ENCODE measurements at places on chromosomes 4 and X. TPM values are rescaled to one million over a fixed set of nuclear protein-coding genes. Genes with fewer than 3 reads are reported as not detected.

FAM114A1 gene
- 76.8 TPM for total RNA-seq

ARX gene
- total RNA-seq = not detected

DNA sequence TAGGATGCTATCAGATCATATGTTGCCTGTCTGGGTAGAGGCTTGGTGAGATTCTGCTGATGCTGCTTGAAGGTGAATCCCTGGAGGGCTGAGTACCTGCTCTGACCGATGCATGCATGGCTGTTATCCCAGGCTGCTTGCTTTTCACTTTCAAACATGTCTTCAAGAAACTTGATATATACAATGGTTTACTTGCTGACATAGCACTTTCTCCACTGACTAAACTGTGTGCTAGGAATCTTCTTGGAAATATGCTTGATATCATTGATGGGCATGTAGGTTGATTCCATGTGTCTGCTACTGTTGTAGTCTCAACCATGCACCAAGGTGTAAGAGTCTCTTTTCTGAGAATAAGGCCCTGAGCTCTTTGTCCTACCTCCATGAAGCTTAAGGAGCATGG is 79.6 kb upstream of the WDR1 start:
- no peak for DNase-seq

DNA sequence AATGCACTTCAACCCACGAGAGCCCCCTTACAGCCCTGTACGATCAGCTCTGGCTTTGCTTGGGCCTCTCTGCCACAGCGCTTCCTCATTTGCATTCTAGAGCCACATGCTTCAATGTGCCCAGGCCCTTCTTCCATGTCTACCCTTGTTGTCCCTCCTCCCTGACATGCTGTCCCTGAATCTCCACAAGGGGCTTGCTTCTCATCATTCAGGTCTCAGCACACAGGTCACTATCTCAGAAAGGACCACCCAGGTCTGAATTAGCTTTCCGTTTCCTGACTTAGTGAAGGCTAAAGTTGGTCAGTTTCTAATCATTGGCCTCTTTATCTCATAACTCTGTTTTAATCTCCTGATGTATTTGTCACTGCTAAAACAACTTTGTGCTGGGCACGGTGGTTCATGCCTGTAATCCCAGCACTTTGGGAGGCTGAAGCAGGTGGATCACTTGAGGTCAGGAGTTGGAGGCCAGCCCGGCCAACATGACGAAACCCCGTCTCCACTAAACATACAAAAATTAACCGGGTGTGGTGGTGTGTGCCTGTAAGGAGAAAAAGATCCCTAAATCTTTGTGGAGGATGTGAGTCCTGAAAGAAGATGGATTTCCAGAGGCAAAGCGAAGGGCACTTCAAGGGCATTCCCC is 17.9 kb upstream of the SLC34A2 start:
- no peak for DNase-seq

- DNase-seq = no peak
Measured at GRCh38 chrX:56233682-56234081, 1.5 kb downstream of the KLF8 start.

- DNase-seq = no peak
Measured at GRCh38 chr4:150248181-150248580, 169.9 kb downstream of the DCLK2 start.

DNA sequence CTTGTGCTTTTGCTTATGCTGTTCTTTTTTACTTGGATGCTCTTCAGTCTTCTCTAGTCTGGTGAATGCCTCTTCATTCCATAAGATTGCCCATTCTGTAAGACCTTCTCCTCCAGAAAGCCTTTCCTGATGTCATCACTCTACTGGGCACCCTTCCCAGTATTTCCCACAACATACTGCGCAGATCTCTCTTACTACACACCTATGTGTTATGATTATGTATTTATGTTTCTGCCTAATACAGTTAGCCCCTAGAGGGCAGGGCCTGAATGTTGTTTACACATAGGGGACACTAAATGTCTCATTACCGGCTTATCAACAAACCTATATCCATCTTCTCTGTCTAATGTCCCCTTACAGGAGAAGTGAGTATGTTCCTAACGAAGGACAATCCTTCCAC is 21.1 kb downstream of the AIFM1 start:
- peak; percentile 30 for DNase-seq

DNA sequence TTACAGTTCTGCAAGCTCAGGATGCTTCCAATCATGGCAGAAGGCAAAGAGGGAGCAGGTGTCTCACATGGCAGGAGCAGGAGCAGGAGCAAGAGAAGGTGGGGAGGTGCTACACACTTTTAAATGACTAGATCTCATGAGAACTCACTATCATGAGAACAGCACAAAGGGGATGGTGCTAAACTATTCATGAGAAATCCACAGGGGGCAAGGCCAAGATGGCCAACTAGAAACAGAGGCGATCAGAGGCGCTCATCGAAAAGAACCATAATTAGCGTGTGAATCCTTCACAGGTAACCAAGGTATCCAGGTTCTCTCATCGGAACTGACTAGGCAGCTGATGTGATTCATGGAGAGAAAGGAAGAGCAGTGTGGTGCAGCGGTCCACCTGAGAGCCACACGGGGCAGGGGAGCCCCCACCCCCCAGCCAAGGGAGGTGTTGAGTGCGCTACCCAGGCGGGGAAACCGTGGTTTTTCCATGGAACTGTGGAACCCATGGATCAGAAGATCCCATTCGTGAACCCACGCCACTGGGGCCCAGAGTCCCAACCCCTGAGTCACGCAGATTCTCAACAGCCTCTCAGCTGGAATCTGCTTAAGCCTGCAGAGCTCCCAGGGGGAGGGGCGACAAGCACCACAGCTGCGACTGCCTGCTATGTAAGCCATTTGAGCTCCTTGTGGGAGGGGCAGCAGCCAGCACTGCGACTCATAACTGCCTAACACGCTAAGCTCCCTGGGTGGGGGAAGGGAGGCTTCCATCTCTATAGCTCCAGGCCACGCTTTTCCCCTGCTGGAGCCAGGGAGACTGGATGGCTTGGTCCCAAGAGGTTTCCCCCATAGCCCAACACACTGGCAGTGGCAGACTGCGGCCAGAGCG is 46.7 kb downstream of the FGF16 start:
- DNase-seq = no peak

- DNase-seq = no peak
Measured at GRCh38 chrX:11640089-11640488, 25.6 kb downstream of the ARHGAP6 start.

GRCh38 chr4:2042947-2043395 is 16.2 kb upstream of the NAT8L start:
- DNase-seq = no peak

All from dermis microvascular lymphatic vessel endothelial cell (primary cell).